Right kidney (tissue), 9 donors: ENCODE measurements at places on chromosomes 2 and 18.

GRCh38 chr2:45435316-45435715 is 175.8 kb downstream of the SRBD1 start:
- DNase-seq = no peak

DNA sequence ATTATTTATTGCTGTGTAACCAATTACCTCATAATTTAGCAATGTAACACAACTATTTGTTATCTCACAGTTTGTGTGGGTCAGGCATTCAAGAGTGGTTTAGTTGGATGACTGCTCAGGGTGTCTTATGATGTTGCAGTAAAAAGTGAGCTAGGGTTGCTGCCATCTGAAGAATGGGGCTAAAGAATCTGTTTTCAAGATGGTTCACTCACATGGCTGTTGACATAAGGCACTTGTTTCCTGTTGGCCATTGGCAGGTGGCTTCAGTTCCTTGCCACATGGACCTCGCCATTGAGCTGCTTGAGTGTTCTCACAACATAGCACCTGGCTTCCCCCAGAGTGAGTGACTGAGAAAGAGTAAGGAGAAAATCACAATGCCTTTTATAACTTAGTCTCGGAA is 123.2 kb downstream of the TMEM17 start:
- no peak for DNase-seq

DNA sequence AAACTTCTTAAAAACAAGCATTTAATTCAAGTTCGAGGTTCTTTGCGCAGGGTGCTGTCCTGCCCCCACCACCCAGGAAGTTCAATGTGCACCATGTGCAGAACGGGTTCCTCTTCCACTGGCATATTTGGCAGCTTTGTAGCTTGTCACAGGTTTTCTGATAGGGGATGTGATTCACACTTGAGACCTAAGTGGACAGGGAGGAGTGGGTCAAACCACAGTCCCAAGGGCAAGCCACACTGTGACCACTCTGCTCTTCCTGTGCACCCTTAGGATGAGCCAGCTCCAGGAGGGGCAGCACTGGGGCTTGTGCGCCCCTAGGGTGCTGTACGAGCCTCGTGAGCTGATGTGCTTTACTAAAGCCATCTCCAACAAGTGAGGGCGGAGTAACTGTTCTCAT is 82.5 kb downstream of the TGFA start:
- no peak for DNase-seq

DNA sequence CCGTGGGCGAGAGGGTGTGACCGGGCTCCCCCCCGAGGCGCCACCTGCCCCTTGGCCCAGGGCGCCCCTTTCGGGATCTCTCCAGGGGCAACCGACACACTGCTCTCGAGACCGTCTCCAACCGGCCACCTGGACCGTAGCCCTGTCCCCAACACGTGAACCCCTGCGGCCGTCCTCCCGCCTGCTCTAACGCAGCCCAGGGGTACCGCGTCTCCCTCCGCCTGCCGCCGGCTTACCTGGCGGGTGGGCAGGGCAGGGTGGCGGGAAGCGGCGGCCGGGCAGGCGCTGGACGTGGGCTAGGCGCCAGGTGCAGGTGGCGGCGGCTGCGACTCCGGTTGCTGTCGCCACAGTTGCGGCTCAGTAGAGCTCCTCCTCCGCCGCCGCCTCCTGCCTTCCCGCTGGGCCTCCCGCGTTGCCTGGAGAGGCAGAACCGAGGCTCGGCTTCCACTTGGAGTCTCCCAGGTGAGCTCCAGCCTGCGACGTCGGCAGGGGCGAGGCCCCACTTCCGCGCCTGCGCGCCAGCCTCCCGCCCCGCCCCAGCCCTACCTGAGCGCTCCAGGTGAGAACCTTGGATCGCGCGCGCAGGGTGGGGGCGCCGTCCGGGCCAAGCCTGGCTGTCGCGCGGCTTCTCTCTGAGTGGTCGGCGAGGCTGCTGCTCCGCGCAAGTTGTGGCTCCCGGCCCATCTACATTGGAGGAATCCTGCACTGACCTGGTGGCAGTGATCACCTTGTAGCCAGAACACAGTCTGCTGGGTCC is at the start of gene GALNT3:
TSS of gene GALNT3 (minus strand) at position 469 of the 757 bp plus-strand sequence. CDS start 23,547 bp downstream, outside the sequence.
- DNase-seq = peak; percentile 72

GRCh38 chr2:199810422-199811171 is 40.4 kb downstream of the FTCDNL1 start:
- no peak for DNase-seq

- no peak for DNase-seq
Observed at GRCh38 chr18:69102959-69103358, 297.7 kb upstream of the DOK6 start.

DNA sequence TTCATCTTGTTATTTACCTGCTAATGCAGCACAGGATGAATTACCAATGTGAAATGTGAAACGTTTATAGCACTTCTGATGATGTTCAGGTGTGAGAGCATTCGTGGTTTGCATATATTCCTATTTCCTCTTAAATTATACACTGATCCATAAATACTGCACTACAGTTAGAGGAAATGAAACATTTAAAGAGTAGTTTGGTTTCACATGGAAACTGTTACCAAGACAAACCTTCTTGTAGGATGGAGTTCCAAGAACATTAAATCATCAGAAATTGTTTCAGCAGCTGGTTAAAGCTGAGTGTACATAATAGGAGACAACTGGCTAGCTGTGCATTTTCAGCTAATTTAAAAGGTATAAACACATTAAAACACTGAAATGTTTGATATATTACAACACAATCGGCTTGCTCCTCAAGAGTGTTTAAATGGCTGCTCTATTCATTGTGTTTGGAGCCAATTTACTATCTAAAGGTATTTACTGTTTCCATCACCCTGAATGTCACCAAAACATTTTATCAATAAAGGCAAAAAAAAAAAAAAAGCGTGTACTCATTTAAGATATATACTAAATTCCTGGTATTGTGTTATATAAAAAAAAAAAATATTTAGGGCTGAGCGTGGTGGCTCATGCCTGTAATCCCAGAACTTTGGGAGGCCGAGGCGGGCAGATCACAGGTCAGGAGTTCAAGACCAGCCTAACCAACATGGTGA is 100.6 kb downstream of the DYM start:
- DNase-seq = no peak

GRCh38 chr2:132621131-132621875 is 48.7 kb downstream of the LYPD1 start:
- DNase-seq = no peak

GRCh38 chr2:121258051-121258450 is 27.0 kb downstream of the TFCP2L1 start:
- no peak for DNase-seq

DNA sequence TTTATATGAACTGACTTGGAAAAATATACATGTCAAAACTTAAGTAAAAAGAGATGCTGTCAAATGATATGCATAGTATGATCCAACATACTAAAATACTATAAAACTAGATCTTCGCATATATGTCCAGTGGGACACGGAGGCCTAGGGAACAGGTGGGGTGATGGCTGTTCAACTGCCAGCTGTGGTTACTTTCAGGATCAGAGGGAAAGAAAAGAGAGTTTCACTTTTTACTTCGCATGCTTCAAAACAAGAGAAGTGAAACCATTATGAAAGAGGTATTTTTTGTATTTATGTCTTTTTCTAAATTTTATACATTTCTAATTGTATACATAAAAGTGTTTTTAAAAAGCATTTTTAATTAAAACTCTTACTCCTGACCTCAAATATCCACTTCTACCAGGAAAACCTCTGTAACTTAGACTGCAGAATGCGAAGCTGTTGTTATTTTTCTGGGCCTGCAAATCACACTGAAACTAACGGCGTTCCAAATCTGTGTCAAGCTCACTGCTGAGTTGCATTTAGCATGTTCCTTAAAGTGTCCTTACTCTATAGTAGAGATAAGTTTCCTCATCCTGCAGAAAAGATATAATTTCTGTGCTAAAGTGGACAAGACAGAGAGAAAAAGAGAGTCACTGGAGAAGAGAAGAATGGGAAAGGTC is 97.8 kb upstream of the SLC35G4 start:
- DNase-seq = no peak

DNA sequence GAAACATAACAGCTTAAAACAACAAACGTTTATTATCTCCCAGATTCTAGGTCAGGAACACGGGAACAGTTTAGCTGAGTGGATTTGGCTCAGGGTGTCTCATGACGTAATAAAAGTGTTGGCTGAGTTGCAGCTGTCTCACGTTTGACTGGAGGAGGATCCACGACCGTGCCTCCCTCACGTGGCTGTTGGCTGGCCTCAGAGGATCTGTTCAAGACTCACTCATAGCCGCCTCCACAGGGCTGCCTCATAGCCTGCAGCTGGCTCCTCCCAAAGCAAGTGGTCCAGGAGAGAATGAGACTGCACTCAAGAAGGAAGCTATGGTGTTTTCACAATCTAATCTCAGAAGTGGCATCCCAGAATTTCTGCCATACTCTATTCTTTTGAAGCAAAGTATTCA is 167.1 kb downstream of the RPRM start:
- DNase-seq = no peak

DNA sequence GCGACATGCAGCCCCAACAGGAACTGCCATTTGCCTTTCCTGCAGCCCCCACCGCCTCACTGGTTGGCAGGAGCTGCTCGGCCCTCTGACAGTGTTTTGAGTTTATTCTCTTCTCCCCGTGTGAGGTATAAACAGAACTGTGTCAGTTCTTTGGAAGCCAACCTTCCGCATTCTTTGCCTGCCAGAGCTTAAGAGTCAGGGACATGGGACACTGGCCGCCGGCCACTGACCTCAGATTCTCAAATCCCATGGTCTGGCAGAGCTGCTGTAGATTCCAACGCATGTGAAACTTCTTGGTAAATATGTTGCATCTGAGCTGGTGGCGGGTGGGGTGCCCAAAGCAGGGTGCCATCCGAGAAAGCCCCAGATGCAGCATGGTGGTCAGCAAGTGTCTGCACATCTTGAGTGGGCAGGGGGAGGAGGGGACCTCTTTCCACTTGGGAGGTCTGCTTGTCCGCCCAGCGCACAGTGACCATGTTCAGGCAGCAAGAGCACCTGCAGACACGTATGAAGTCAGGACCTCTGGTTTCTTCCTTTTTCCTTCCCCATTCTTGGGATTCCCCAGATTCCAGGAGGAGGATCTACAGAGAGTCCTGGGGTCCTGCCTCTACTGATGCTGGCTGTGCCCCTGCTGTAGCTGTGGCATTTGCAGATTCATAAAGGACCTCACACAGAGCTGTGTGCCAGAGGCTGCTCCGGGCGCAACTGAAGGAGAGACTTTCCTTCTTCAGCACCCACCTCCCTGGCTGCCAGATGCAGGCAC is 23.8 kb downstream of the ASB18 start:
- no peak for DNase-seq

DNA sequence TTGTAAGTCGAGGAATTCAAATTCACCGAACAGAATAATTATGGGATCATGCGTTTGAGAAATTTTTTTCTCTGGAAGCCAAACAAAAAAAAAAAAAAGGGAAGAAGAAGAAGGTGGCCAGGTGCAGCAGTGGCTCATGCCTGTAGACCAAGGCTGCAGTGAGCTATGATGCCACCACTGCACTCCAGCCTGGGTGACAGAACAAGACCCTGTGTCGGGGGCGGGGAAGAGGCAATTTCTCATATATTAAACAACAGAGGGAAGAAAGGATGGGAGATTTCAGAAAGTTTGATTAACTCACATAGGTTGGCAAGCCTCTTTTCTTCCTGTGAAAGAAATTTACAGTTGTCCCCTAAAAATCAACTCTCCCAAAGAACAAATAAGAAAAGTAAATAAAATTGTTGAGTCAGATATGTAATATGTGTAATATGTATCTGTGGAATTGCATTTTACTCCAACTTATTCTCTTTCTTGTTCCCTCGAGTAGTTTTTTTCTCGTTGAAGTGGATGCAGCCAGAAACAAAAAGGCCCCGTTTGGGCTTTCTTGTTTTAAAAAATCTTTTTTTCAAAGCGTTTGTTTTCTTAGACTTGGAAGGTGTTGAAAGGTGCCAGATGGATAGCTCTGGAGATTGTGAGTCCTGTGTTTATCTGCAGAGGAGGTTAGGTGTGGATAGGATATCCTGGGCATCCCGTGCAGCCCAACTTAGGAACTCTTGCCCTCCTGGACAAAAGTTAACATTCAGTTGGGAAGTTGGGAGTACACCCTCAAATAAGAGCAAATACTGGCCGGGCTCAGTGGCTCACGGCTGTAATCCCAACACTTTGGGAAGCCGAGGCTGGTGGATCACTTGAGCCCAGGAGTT is 25.4 kb upstream of the FMNL2 start:
- no peak for DNase-seq

DNA sequence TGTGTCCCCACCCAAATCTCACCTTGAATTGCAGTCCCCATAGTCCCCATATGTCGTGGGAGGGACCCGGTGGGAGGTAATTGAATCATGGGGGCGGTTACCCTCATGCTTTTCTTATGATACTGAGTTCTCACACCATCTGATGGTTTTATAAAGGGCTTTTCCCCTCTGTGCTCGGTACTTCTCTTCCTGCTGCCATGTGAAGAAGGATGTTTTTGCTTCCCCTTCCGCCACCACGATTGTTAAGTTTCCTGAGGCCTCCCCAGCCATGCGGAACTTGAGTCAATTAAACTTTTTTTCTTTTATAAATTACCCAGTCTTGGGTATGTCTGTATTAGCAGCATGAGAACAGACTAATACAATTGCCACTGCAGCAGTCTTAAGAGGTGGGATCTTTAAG is 134.9 kb downstream of the LTBP1 start:
- DNase-seq = no peak

GRCh38 chr2:104408266-104408665 is 445.6 kb upstream of the POU3F3 start:
- DNase-seq = no peak

- DNase-seq = no peak
Observed at GRCh38 chr2:180910831-180911665, 69.4 kb upstream of the UBE2E3 start.

DNA sequence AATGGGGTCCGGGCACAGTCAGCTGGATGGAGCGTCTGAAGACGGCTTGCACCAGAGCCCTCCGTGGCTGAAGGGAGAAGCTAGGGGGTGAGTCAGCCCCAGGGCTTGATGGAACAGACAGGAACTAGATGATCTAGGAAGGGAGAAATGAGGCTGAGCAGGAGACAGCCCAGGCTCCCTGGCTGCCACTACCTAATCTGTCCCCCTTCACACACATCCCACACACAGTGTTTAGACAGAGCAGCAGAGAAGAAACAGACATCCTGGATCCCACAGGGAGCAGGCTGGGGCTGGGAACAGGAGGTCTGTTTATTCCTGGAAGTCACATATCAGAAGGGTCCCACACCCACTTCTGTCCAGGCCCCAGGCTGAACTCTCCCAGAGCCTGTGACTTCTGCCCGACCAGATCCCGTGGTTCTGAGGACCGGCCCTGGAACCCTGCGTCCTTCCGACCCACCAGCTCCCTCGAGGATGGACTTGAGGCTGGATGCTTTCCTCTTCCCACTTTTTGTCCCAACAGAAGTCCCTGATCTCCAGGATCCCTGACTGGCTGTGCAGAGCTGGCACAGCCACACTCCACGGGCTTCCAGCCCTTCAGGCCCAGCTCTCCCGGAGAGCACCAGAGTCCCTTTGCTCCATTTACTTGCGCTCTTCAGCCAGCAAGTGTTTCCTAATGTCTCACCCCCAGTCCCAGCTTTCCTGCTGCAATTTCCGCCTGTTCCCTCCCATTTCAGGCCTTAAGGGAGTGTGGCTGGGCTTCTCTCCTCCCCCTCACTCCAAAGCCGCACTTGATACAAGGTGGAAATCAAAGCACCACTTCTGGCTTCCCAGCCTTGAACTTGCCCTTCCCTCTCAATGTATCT is 1.5 kb upstream of the GPBAR1 start:
- peak; percentile 37 for DNase-seq
